ENCODE measurements at places on chromosomes 3 and 15.
A peak's percentile ranks its signal among the peaks of the same experiment; 100 is the strongest.

- DNase-seq: no peak
Observed at GRCh38 chr3:94671078-94671477, 608.2 kb downstream of the NSUN3 start.

DNA sequence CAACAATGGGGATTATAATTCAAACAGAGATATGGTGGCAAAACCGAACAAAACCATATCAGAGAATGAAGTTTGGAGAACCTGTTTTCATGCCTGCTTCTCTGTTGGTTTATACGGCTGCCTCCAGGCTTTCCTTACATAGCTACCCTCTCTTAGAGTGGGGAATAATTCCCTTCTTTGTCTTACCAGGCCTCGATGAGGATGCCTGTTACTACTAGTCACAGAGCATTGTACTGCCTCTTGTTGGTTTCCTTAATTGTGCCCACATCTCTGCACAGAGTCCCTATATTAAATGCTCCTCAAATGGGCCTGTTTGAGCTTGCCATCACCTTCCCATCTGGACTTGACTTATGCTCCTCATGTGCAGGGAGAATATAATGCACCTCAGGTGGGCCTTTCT is 92.9 kb downstream of the NCEH1 start:
- DNase-seq: no peak

DNA sequence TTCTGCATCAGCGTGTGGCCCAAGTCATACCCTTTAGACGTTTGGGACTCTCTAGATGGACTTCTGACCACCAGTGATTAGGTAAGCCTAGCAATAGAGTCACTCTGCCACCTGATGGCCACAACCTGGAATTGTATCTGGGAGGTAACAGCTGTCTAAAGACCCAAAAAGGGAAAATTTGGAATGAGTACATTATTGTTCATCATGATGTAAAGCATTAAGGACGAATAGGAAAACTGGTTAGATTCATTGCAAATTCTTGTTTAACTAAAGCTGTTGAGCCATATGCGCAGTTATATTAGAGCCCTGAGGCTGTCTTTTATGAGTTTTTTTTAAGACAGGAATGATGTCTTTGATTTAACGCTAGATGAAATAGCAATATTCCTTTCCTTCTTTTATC is 63.6 kb downstream of the FAM81A start:
- peak; percentile 60 for DNase-seq

GRCh38 chr3:11090551-11090950 is 63.7 kb upstream of the HRH1 start:
- no peak for DNase-seq

GRCh38 chr3:148173851-148174250 is 523.9 kb upstream of the AGTR1 start:
- DNase-seq: no peak

DNA sequence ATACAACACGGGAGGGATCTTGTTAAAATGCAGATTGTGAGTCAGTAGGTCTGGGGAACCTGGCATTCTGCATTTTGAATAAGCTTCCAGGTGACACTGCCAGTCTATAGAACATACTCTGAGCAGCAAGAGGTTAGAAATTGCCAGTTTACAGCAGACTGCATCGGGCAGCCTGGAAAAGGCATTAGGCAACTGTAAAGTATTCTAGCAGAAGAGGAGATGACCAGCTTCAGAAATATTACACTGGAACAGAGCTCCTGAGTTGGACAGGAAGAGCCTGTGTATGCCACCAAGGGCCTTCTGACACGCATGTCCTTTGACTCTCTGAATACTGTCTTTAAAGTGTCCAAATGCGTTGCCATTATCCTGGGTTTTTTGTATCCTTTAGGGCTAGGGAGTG is 2.5 kb upstream of the ACAN start:
- no peak for DNase-seq
